Smooth muscle cell of the brain vasculature (primary cell): ENCODE measurements at places on chromosomes 7 and 10.

- DNase-seq, result no peak
Measured at GRCh38 chr7:100397315-100398081, 24.2 kb downstream of the PILRA start.

GRCh38 chr7:105677410-105677730 is 96.1 kb upstream of the EFCAB10 start:
- DNase-seq, result no peak

- DNase-seq, result no peak
Measured at GRCh38 chr10:74600170-74600569, 226.2 kb upstream of the KAT6B start.

GRCh38 chr7:124840435-124840834 is 74.8 kb upstream of the GPR37 start:
- no peak for DNase-seq

DNA sequence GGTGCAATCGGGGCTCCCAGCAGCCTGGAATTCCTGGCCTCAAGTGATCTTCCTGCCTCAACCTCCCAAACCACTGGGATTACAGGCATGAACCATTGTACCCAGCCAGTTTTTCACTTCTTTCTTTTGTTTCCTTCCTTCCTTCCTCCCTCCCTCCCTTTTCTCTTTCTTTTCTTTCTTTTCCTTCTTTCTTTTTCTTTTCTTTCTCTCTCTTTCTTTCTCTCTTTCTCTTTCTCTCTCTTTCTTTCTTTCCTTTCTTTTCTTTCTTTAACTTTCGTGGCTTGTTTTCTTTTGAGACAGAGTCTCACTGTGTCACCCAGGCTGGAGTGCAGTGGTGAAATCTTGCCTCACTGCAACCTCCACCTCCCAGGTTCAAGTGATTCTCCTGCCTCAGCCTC is 12.3 kb downstream of the ORAI2 start:
- no peak for DNase-seq

DNA sequence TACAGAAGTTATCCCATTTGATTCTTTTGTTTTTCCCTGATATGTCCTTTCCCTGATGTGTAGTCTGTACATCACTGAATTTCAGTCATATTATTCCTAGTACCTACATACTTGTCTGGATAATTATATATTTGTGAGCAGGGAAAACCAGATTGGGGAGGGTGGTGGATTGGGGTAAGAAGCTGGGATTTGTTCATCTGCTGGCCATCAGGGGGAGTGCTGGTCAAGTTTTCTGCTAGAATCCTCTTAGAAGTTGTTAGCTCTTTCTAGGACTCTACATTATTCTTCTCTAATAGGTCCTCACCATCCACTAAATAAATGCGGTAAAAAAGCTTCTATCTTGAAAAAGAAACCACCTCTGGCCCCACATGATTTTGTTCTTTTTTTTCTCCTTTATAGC is 232.7 kb upstream of the TAC1 start:
- no peak for DNase-seq

- peak; percentile 43 for DNase-seq
Measured at GRCh38 chr7:115851291-115851690, 179.3 kb downstream of the TFEC start.

DNA sequence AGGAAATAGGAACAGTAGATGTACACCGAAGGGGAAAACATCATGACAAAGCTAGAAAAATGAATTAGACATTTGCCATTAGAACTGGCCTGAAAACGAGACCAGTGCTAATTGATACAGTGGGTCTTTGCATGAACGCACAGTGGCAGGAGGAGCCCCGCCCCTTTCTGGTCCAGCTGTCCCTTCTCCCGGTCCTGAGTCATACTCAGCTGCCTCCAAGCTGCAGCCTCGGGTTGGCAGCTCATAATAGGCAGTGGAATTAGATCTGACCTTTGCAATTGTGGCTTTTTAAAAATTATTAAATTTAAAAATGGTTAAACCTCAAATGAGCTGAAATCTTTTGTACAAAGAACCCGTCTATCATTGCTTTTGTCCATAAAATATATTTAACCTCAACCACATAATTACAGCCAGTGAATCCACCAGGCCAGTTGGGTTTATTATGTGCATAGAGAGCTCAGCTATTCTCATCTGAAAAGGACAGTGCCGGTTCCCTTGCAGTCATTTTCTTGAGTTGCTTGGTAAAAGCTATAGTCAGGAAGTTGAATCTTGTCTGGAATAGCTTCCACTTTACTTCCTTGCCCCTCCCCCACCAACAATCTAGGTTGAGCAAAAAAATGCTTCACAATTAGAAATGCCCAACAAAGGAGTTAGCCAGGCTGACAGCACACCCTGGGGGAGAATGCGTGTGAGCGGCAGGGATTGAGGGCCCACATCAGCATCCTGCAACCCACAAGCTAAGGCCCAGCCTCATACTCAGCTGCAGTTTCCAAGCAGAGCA is 147.1 kb downstream of the BUB3 start:
- no peak for DNase-seq

DNA sequence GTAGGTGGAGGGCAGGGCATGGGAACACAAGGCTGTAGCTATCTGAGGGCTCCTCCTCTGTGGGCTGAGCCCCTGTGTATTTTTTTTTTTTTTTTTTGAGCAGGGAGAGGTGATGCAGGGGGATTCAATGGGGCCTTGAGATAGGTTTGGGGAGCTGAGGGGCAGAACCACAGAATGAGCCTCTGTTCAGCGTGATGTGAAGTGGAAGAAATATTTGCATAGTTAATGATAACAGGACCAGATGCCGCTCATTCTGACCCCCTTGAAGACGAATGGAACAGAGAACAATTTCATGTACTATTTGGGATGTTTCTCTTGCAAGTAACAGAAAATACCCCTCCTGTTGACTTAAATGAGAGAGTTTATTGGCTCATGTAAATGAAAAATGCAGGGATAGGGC is 69.7 kb upstream of the EMX2 start:
- DNase-seq, result no peak
